ENCODE measurements at places on chromosomes 1 and 21. TPM values are rescaled to one million over a fixed set of nuclear protein-coding genes. Genes with fewer than 3 reads are reported as not detected.
A peak's percentile ranks its signal among the peaks of the same experiment; 100 is the strongest.

The DIO1 gene
- polyA plus RNA-seq, result not detected

DNA sequence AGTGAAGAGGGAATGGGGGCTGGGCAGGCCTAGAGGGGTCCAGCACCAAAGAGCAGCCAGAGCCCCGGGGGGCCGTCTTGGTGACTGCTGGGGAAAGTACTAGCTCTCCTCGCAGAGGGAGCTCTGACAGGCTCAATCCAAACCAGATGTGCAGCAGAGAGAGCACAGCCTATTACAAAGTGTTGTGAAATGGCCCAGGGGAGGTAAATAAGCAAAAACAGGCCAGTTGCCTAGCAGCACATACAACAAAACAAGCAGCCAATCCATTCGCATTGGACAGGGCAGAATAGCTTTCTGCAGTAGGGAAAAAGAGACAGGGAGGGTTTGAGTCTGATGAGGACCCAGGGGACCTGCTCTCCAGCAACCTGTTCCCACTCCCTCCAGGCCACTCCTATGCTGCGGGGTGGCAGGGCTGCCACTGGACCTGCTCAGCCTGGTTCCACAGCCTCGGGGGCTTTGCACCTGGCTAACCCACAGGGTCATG, 239.6 kb upstream of the FGGY start:
- DNase-seq, result peak; percentile 95

GRCh38 chr1:10867138-10867721, 70.8 kb upstream of the CASZ1 start:
- DNase-seq, result peak; percentile 38

The ABCG1 gene
- not detected for polyA plus RNA-seq

The KMO gene
- 0.15 TPM for polyA plus RNA-seq

DNA sequence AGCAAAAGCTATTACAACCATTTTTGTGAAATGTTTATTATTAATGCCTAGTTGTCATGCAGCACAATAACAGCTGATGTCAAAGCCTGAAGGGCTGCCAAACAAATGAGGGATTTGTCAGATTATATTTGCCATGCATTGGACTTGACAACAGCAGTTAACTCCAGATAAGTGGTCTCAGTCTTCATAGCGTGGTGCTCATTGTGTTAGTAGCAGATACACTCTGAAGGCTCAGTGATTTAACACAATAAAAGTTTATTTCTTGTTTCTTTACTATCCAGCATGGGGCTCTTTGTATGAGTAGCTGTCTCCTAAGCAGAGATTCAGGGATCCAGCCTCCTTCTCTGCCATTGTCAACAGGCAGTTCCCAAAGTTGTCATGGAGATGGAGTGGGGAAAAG, 76.0 kb upstream of the PTGFRN start:
- no peak for DNase-seq

DNA sequence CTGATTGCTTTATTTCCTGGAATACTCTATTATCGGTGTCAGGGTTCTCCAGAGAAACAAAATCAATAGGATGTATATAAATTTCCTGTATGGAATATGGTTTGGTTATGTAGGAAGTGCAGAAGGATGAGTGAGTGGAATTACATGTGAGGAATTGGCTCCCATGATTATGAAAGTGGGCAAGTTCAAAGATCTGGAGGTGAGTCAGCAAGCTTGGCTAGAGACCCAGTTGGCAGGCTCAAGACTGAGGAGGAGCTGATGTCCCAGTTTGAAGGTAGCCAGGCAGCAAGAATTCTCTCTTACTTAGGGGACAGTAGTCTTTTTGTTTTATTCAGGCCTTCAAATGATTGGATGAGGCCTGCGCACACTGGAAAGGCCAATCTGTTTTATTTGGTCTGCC, 57.5 kb downstream of the MAP3K7CL start:
- no peak for DNase-seq

GRCh38 chr1:3329640-3330281, 124.7 kb upstream of the ARHGEF16 start:
- DNase-seq, result no peak

- DNase-seq, result no peak
Observed at GRCh38 chr1:171258943-171259342, 10.6 kb downstream of the FMO1 start.

GRCh38 chr1:114122941-114123618, 30.6 kb downstream of the SYT6 start:
- no peak for DNase-seq

DNA sequence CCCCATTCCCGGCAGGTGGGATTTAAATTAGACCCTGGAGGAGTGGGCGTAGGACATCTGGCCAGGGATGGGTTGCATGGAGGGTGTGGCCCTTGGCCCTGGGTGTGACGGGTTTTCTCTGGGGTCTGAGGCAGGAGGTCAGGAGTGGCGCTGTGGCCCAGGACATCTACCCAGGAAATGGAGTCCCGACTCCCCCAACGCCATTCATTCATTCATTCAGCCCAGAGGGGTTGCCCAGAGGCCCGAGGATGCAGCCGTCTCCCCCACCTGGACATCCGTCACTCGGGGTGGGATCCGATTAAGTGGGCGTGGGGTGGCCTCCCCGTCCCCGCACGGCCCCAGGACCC, 663 bp downstream of the ATP13A2 start:
- DNase-seq, result no peak

The KCNJ9 gene
- 0.04 TPM for polyA plus RNA-seq

- no peak for DNase-seq
Observed at GRCh38 chr21:42379426-42380215, 13.3 kb upstream of the TFF1 start.

The OR2T35 gene
- not detected for polyA plus RNA-seq

- DNase-seq, result peak; percentile 65
Observed at GRCh38 chr21:25568246-25568645, 39.0 kb downstream of the MRPL39 start.
